HCT116 (cell line): ENCODE measurements at places on chromosomes 16 and 17.

DNA sequence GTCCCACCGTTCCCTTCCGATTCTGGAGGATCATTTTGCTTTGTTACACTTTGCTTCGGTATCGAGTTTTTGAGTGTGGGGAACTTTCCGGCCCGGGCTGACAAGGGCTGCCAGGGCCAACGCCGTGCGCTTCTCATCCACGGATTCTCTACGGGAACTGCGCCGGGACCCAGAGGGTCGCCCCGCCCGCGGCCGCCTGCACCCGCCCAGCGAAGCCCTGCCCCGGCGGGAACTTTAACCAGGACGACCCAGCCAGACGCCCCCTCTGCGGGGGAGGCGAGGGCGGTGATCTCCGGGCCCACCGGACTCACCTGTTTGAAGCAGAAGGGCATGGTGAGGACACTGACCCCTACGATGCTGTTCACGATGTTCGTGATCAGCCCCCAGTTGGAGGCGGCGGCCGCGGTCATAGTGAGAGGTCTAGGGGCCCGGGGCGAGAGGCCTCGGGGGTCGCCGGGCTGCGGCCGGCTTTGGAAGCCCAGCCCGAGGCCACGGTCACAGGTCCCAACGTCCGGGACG, 536 bp downstream of the SLC38A10 start:
- DNase-seq, result no peak

GRCh38 chr17:44807817-44808155, 22.3 kb downstream of the GJC1 start:
- DNase-seq, result no peak

DNA sequence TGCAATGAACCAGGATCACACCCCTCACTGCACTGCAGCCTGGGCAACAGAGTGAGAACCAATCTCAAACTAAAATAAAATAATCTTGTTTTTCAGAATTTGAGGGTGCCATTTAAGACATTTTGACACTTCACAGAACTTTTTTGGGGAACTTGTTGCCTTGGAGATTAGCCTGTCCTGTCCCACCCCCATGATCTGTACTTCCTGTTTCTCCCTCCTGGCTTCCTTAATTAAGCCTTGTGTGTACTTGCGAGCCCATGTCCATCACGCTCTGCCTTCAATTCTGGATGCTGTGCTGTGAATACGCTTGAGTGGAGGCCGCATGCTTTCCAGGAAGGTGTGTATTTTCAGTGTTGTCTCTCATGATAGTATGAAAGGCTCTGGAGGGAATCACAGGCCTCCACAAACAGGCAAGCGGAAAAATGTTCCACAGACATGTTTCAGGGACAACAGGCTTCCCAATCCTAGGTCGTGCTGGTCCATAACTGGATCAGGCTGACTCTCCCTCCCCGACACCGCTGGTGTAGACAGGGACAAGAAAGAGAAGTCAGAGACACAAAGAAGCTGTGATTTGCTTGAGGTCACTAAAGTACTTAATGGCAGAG, 56.9 kb downstream of the NOS2 start:
- DNase-seq, result no peak

GRCh38 chr17:2212400-2212981, 91.1 kb downstream of the SMG6 start:
- DNase-seq, result no peak

- no peak for DNase-seq
These were observed 63.8 kb upstream of the GPRC5B start for GRCh38 chr16:19948186-19949104.

- DNase-seq, result no peak
These were observed 7.1 kb upstream of the CDH15 start for GRCh38 chr16:89164436-89164835.

DNA sequence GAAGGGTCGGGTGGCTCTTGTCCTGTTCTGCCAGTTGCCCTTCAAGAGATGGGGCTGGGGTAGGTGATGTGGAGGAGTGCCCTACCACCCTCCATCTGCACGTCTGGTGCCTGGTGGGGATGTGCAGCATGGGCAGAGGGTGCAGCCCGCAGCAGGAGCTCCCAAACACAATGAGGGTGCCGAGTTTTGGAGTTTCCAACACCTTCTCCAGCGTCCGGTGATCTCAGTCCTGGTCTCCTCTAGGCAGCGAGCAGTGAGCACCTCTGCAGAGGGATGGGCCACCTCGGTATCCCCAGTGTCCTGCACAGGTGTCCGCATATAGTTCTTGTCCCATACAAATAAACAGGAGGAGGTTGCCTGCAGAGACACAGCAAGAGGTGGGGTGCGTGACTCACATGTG, 136.0 kb downstream of the ENGASE start:
- DNase-seq, result no peak

DNA sequence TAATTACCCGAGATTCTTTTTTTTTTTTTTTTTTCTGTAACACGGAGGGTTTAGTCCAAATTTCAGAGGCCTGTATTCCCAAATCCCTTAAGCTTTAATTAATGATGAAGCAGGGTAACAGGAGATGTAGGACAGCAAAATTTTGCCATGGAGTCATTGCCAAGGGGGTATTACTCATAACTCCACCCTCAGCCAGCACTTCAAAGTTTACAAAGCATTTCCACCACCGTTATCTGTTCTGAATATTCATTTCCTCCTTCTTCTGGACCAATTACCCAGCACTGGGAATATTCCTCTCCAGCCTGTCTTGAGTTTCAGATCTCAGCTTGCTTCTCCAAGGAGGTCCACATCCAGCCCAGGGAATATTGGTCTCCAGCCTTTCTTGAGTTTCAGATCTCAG, 747.5 kb upstream of the EEF2KMT start:
- DNase-seq, result no peak

- DNase-seq, result no peak
These were observed 10.1 kb downstream of the GFOD2 start for GRCh38 chr16:67709050-67709449.

DNA sequence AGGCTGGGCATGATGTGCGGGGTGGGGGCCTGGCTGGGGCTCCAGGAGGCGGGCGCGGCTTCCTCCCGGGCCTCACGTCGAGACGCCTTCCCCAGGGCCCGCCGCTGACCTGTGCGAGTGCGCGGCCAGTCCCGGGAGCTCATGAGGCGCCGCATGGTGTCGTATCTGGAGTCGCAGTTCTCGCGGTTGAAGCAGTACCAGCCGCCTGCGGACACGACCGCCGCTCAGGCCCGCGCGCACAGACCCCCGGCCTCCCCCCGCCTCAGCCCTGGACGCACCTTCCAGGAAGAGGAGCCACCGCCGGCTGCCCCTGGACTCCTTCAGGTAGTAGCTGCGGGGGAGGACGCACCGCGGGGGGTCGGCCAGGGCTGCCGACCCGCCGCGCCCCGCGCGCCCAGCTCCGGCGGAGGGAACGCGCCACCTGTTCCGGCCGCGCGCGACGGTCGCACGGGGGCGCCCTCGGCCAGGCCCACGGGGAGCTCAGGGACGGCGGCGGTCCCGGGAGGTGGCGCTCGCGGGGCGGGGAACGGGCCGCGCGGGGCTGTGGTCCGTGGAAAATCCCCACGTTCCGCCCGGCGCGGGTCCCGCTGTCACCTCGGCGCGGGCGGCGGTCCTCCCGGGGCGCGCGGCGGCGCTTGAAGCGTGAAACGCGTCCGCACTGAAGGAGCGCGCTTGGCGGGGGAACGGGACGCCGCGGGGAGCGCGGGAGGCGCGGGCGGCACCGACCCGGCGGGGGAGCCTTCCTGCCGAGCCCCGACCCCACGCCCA, 1.4 kb downstream of the NOTUM start:
- no peak for DNase-seq

- no peak for DNase-seq
These were observed 22.2 kb upstream of the CYLD start for GRCh38 chr16:50719401-50720337.

- no peak for DNase-seq
These were observed 28.4 kb upstream of the MRTFB start for GRCh38 chr16:14042706-14043105.

DNA sequence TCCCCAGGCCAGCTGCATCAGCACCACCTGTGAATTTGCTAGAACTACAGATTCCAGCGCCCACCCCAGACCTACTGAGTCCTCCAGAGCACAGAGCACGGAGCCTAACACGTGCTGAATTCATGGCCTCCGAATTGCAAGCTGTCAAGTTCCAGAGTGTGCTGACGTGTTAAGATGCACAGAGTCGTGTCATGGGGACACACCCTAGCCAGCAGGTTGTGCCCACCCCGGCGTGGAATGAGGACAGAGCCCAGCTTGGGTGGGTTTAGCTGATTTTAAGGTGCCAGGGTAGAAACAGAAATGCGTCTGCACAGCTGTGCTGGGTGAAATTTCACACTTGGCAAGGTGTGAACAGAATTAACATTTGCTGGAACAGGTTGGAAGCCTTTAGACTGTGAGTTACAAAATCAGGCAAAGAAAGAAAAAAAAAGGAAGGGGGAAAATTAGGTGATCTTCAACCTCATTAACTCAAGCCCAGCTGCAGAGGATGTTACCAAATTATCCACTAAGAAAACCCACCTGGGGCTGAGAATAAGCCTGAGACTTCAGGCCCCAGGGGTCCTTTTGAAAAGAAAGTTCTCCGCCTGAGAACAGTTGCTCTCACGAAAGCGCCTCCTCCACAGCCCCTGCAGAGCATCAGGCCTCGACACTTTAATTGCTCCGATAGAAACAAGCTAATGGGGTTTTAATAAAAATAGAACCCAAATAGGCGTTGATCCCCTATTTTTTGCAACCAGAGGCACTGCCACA, 27.1 kb downstream of the GINS3 start:
- DNase-seq, result no peak

GRCh38 chr16:51312363-51313150, 161.5 kb upstream of the SALL1 start:
- no peak for DNase-seq

DNA sequence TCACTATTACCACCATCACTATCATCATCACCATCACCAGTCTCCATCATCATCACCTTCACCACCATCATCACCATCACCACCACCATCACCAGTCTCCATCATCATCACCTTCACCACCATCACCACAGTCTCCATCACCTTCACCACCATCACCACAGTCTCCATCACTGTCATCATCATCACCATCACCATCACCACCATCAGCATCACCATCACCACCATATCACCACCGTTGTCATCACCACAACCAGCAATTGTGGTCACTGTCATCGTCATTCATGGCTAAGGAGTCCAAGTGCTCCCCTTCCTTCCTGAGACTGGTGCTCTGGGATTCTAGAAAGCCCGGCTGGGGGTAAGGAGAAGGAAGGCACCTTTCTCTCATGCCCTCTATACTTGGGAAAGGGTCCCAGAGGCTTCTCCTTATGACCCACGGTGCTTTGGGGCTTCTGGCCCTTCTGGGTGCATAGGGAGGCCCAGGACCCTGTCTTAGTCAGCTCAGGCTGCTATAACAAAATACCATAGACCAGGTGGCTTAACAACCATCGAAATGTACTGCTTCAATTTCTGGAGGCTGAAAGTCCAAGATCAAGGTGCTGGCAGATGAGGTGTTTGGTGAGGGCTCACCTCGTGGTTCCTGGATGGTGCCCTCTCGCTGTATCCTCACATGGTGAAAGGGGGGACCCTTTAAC, 93.4 kb upstream of the GSE1 start:
- DNase-seq, result no peak
